Stimulated activated CD4-positive, alpha-beta T cell treated with anti-CD3 and anti-CD28 coated beads, Interleukin-1b, Interleukin-23, amount 100 ng/mL, for 4 hours (primary cell): ENCODE measurements at places on chromosomes 1 and 21.

DNA sequence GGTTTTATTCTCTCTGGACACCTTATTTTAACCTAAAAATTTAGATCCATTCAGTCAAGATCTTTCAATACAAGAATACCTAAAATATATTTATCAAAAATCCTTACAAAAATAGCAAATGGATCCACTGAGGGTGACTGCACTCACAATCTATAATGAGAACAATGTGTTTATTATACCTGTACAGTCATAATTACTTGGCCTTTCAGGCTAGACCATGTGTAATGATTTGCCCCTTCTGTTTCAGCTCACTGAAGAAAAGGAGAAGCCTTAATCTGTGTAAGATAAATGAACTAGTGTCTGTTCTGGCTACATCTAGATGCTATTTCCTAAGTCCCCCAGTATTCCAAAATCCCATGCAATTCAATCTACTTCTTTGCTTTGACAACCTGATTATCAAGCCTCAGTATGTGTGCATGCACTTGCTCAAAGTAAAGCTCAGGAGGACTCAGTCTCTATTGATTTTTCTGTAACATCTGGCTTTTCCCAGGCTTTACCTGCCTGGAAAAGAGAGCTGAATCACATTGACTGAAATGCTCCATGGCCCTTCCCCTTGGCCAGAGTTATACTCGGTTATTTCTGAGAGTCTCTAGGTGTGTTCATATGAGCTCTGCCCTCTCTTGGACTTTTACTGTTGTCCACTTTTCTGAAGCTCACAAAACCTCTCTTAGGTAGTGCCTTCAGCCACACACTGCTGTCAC lies 27.6 kb downstream of the CRP start:
- no peak for DNase-seq

DNA sequence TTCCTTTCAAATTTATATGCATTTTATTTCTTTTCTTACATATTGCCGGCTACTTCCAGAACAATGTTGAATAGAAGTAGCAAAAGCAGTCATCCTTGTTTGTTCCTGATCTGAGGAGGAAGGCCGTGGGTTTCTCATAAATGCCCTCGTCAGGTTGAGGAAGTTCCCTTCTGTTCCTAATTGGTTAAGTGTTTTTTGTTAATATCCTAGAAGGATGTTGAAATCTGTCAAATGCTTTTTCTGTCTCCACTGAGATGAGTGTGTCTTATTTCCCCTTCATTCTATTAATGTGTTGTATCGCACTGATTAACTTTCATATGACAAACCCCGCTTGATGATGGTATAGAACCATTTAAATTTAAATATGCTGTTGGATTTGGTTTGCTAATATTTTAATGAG lies 15.4 kb downstream of the TTLL10 start:
- no peak for DNase-seq

DNA sequence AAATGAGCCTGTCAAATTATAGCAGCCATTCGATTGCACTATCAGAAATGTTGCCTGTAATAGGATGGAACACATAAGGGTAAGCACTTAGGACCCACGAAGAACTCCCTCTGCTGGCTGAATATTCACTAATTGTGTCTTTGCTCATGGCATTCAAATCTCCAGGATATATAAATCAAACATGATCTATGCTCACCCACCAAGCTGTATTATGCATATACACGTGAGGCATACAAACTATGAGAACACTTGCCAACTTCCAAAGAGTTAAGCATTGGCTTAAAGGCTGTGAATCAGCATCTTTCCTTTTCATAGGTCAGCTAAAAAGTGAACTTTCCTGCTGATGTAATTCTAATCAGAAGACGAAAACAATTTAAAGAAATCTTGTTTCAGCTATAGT lies 34.5 kb downstream of the TMPRSS15 start:
- DNase-seq: no peak

DNA sequence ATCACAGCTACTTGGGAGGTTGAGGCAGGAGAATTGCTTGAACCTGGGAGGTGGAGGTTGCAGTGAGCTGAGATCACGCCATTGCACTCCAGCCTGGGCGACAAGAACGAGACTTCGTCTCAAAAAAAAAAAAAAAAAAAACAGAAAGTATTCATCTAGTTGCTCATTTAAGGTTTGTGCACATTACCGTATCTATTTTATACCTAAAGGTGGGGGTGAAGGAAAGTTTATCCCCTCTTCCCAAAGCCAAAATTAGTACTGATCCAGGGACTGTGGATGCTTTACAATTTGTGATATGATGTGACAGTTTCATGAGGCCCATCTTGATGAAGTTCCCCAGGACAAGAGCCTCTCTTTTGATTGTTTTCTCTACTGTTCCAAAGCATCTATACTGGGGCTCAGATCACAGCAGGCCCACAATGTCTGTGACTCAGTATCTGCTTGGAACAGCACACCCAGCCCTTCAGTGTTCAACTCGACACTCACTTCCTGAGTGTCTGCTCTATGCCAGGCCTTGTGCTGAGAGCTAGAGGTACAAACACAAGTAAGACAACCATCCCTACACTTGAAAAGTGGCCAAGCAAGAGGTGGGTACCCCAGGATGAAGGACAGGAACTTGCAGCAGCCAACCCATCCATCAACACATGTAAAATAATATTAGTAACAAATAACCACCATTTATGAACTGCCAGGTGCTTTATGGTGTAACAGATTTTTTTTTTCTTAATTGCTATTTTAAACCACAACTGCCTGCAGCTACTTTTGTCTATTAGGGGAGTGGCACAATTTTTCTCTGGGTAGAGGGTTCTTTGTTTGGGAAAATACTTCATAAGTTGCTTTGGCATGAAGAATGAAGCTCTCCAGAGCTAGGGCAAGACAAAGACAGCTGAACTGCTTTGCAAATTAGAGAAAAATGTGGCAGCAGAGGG lies 29.0 kb upstream of the KHDRBS1 start:
- no peak for DNase-seq

DNA sequence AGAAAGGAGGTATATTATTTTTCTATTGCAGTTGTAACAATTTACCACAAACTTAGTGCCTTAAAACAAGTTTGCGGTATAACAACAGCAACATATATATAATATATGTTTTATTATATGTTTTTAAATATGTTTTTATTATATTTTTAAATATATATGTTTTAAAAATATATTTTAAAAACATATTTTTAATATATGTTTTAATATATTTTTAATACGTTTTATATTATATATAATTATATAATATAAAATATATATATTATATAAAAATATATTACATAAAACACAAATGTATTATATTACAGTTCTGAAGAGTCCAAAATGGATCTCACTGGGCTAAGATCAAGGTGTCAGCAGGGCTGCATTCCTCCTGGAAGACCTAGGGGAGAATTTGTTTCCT lies 27.5 kb upstream of the FNBP1L start:
- no peak for DNase-seq

DNA sequence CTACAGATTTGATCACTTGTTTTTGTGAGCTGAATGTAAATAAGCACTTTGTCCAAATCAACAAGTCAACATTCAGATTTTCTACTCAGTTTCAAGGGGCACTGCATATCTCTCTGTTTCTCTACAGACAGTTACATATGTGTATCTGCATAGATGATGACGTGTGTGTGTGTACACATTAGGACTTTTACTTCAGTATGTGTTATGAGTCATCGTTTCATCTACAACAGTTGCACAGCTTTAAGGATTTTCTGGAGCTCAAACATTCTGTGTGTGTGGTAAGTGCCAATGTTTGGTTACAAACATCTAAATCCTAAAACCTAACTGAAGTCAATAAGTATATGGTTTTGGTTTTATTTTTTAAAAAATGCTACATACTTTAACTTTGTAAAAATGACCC lies 494.5 kb upstream of the PBX1 start:
- DNase-seq: no peak
